Stimulated activated CD4-positive, alpha-beta T cell treated with anti-CD3 and anti-CD28 coated beads, TNF-alpha, amount 100 ng/mL, for 24 hours (primary cell): ENCODE measurements at places on chromosomes 4 and X.

- DNase-seq: no peak
Observed at GRCh38 chr4:90990284-90990683, 863.1 kb downstream of the CCSER1 start.

- no peak for DNase-seq
Observed at GRCh38 chr4:113880240-113881028, 99.0 kb downstream of the ARSJ start.

GRCh38 chr4:98778206-98778605, 119.8 kb upstream of the TSPAN5 start:
- DNase-seq: no peak

- DNase-seq: no peak
Observed at GRCh38 chrX:133410550-133410949, 4.7 kb downstream of the GPC4 start.

- no peak for DNase-seq
Observed at GRCh38 chr4:186169945-186170802, 21.2 kb upstream of the CYP4V2 start.

DNA sequence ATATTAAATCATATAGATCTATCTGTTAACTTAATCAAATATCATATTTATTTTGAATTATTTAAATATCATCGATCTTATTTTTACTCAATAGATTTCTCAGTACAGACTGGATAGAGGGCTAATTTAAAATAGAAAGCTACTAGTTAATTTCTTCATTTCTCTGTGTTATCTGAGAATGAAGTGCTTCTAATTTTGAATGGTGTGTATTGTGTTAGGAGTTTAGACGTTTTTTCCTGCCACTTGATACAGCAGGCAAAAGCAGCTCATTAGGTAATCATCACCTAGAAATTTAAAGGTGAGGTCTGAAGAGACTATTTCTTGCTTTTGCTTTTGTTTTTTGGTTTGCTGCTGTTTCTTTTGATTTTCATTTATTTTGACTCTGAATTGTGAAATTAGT, 948.8 kb upstream of the TENM3 start:
- DNase-seq: no peak

GRCh38 chr4:10584042-10584441, 100.5 kb downstream of the CLNK start:
- DNase-seq: no peak

DNA sequence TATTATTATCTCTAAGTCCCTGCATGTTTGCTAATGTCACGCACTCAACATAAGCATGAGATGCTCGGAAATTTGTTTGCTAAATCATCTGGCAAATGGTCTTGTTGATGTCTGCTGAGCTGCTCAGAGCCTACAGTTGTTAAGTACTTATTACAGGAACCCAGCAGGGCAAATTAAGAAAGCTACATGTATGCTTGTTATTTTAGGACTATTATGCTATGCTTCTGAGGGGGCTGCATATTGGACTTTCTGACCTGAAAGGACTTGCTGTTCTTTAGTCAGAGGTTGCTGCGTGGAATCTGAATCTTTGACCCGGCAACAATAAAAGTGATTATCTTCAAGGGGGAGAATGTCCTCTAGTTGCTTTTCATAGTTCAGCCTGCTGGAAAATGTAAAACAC, 36.3 kb upstream of the TENM3 start:
- DNase-seq: no peak

GRCh38 chrX:150410513-150410912, 47.4 kb downstream of the MAMLD1 start:
- DNase-seq: no peak

- no peak for DNase-seq
Observed at GRCh38 chr4:18536428-18536827, 514.9 kb upstream of the LCORL start.

DNA sequence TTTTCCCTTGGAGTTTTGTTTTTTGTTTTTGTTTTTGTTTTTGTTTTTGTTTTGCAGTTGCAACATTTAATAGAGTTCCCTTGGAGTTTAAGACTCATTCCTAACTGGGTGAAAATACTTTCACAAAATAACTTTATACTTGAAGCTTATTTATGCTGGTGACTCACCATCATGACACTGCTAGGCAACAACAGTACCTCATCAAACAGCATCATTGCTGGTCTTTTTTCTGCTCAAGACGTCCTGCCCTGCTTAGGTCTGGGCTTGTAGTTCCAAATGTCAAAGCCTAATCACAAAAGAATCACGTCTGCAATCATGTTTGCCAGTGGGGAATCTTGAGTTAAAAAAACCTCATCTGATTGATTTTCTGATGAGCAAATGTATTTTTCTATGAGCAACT, 105.7 kb upstream of the PRPS2 start:
- DNase-seq: no peak

GRCh38 chr4:170017252-170017651, 8.9 kb downstream of the MFAP3L start:
- DNase-seq: no peak

DNA sequence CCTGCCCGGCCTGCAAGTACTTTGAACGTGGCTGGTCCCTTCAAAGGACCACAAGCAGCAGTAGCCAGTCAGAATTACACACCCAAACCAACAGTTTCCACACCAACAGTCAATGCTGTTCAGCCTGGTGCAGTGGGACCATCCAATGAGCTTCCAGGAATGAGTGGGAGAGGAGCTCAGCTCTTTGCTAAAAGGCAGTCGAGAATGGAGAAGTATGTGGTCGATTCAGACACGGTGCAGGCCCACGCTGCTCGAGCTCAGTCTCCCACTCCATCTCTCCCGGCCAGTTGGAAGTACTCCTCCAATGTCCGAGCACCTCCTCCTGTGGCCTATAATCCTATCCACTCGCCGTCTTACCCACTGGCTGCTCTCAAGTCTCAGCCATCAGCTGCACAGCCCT, 104.4 kb upstream of the MYOZ2 start:
- DNase-seq: no peak

DNA sequence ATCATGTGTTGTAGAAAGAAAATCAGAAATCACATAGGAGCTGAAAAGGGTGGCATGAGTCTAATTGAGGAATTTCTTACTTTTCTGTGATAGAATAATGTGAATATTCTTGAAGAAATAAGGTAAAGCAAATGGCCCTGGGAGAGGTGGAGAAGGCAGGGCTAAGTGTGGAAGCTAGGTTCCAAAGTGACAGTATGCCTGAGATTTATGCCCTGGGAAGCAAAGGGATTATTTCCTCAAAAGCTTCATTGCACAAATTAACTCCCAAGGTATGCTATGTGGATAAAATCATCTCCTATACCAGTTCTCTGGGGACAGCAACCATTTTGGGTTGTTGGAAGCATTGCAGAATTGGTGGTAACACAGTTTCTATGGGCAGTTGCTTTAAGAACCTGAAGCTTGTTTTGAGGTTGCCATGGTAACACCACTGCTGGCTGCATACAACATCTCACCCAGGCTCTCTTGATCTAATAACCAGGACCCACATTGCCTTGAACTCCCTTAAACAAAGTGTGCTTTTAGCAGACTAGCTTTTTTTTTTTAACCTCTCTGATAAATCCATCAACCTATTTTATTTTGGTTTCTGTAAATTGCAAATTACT, 21.0 kb downstream of the MAOA start:
- no peak for DNase-seq

DNA sequence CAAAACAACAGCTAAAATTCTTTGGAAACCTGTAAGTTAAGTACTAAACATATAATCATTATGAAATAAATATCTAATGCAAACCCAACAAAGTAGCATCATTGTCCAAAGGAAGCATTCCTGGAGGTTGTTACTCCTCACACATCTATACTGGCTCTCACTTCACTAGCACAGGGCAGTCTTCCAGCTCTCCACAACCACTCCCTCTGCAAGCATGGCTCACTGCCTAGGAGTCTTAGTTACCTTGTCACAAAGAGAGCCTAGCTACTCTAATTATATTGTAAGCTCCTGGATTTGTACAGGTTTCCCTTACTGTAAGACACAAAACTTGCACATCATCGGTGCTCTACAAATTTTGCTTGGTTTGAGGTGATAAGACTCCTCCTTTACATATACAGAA, 76.1 kb downstream of the AMMECR1 start:
- DNase-seq: no peak

DNA sequence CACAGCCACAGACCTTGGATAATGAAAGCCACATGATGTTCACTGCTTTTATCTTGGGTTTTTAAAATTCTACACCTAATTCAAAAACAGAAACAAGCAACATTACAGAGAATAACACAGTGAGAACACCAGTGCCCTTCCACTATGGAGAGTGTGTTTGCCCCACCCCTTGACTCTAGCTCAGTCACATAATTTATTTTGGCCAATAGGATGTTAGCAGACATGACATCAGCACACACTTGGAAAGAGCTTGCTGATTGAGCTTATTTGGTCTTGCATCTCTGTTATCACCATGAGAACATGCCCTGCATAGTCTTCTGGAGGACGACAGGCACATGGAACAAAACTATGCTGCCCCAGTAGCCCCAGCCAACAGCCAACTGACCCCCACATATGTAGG, 118.1 kb downstream of the HNRNPD start:
- DNase-seq: no peak

DNA sequence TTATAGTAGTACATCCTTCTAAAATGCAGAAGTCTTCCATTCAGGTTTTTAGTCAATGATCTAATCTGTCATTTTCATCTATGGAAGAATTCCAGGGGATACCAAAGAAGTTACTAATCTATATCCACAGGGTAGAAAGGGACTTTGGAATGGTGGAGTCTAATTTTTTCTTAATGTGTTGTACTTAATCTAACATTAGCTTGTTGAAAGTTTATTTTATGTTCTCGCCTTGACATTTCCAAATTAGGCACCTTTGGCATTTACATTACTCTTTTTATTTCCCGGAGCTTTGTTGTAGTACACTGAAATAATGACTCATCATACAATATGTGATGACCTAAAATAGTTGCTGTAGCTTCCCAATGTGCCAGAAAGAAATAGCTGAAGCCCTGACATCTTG, 91.5 kb downstream of the HTR2C start:
- no peak for DNase-seq

DNA sequence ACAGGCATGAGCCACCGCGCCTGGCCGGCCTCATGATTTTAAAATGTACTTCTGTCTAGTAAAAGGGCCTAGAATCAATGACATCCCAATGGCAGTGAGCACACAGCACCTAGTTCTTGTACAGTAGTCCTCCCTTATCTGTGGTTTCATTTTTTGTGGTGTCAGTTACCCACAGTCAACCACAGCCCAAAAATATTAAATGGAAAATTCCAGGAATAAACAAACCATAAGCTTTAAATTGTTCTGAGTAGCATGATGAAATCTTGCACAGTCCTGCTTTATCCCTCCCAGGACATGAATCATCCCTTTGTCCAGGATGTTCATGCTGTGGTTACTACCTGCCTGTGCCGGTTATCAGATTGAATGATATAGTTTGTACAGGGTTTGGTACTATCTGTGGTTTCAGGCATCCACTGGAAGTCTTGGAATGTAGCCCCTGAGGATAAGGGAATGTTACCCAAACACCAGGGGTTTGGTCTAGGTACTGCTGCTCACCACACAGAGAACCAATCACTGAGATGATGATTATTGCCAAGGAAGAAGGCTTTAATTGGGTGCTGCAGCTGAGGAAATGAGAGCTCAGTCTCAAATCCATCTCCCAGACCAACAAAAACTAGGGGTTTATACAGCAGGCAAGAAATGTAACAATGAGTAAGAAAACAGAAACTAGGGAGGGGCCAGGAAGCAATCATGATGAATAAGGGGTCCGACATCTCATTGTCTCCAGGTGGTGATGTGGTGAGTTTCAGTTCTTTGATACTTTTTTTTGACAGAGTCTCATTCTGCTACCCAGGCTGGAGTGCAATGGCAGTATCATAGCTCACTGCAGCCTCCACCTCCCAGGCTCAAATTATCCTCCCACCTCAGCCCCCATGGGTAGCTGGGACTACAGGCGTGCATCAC, 16.2 kb upstream of the FHL1 start:
- no peak for DNase-seq

GRCh38 chr4:66204534-66205247, 534.4 kb upstream of the EPHA5 start:
- no peak for DNase-seq

- DNase-seq: no peak
Observed at GRCh38 chrX:87961471-87961870, 443.9 kb downstream of the KLHL4 start.

- no peak for DNase-seq
Observed at GRCh38 chr4:112852601-112853000, 196.9 kb upstream of the ANK2 start.

GRCh38 chr4:139214039-139214534, 37.1 kb upstream of the ELF2 start:
- no peak for DNase-seq

DNA sequence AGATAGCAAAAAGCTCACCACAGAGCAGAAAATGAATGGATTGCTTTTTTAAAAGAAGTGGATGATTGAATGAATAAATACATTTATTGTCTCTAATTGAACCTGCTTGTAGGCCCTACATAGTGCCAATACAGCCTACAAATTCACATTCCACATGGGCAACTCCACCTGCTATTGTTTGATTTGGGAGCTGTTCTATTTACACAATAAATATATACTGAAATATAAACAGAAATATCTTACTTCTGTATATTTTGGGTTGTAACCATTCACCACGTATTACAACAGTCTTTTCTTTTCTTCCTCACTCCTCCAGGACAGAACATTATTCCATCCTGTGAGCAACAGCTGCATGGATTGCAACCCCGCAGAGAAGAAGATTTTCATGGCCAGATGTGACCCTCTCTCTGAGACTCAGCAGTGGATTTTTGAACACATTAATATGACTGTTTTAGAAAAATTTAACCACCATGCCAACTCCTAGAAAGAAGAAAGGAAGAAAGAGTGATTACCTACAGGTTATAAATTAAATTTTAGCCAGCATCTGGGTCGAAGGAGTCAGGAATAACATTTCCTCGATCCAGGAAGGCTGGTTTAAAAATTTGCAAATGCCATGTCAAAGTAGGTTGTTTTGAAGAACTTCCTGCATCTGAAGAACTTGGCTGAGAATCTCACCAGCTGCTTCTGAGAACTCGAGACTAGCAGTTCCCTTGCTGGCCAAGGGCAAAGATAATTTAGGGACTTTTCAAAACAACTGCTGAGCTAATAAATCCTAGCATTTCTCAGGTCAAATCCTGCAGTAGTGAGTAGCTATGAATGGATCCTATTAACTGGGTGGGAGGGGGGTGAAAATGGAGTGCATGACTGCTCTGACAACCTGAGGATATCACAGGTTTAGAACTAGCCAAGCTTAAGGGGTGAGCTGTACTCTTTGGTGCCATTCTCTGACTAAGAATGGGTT, 128.7 kb upstream of the GALNT7 start:
- DNase-seq: no peak

DNA sequence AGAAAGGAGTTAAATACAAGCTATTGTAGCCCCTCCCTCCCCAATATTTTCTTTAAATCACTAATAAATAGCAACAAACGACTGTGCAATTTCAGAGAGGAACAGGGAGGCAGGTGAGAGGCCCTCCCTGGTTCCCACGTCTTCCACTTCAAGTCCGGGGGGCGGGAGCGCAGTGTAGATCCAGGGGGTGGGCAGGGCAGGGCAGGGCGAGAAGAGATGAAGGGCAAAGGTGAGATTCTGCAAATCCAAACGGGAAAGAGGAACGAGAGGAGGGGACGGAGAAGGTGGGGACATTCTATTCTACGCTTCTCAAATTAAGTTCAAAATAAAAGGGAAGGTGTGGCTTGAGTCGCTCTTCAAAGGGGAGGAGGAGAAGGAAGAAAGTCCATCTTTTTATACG, 6.8 kb downstream of the NKX6-1 start:
- DNase-seq: no peak
